Uterus (tissue), 4 donors: ENCODE measurements at places on chromosomes 12 and 14. TPM values are rescaled to one million over a fixed set of nuclear protein-coding genes. Genes with fewer than 3 reads are reported as not detected.

- H3K4me1 ChIP-seq: no peaks in the 10 kb centered on the region
- no peak overlapping the region for H3K4me3 ChIP-seq
- H3K27ac ChIP-seq: no peak overlapping the region
- H3K27me3 ChIP-seq: no peaks in the 10 kb centered on the region
Observed at GRCh38 chr14:65482757-65483438, 70.4 kb downstream of the FUT8 start.

SAV1 gene
- total RNA-seq: 18.2 TPM

RASAL1 gene
- total RNA-seq: not detected

DNA sequence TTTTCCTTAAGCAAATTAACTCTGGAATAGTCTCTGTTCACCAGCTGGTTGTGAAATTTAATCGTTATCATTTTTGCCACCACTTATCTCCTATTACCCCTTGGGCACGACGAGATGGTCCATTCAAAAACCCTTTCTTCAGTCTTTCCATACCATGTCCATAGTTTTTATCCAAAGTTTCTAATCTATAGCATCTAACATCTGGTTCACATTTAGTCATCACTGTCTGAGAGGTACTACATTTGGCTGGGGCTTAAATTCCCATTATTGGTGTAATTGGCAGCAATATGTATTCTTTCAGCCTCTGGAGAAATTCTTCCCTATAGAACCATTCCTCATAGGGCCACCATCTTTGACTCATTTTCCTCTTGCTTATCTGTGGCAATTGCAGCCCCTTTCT is 163.5 kb downstream of the CCER1 start:
- no peak overlapping the region for H3K27ac ChIP-seq
- DNase-seq: no peak
- H3K27me3 ChIP-seq: no peaks in the 10 kb centered on the region
- H3K4me1 ChIP-seq: no peaks in the 10 kb centered on the region
- H3K4me3 ChIP-seq: no peak overlapping the region

LALBA gene
- total RNA-seq: not detected

A2ML1 gene
- total RNA-seq: not detected

GRCh38 chr14:102785595-102785963 is 8.3 kb downstream of the TRAF3 start:
- no peak for DNase-seq
- H3K4me1 ChIP-seq: no peaks in the 10 kb centered on the region
- H3K27ac ChIP-seq: no peak overlapping the region
- no peaks in the 10 kb centered on the region for H3K36me3 ChIP-seq

GRCh38 chr14:101183376-101184103 is 280.0 kb upstream of the RTL1 start:
- DNase-seq: peak; percentile 52
- no peaks in the 10 kb centered on the region for H3K36me3 ChIP-seq
- no peaks in the 10 kb centered on the region for H3K27me3 ChIP-seq
- no peaks in the 10 kb centered on the region for H3K4me1 ChIP-seq

SLC5A8 gene
- total RNA-seq: not detected

MMP14 gene
- 233 TPM for total RNA-seq

ACVR1B gene
- total RNA-seq: 15.0 TPM

PTGES3 gene
- 80.7 TPM for total RNA-seq

GRCh38 chr14:26204728-26205479 is 392.9 kb downstream of the NOVA1 start:
- no peaks in the 10 kb centered on the region for H3K4me1 ChIP-seq
- no peak overlapping the region for H3K4me3 ChIP-seq
- peak; percentile 38 for DNase-seq
- H3K36me3 ChIP-seq: no peaks in the 10 kb centered on the region
- peak overlapping the region; percentile 50 for H3K27ac ChIP-seq
- H3K27me3 ChIP-seq: no peaks in the 10 kb centered on the region

DNA sequence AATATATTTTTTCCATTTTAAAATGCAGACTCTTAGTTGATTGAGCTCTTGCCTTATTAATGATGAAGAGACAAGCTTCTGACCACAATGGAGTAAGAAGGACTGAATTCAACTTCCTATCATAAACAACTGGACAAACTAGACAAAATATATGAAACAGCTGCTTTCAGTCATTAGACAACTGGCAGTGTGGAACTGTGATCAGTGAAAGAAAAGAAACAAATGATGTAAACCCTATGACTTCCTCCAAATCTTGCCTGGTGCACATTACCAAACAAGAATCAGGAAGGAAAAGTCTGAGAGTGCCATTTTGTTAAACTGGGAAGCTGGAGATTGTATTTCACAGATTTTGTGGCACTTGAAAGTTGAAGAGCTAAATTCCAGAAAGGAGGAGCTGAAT is 154.7 kb upstream of the ATXN7L3B start:
- H3K27ac ChIP-seq: no peak overlapping the region
- H3K4me3 ChIP-seq: no peak overlapping the region
- DNase-seq: no peak
- H3K36me3 ChIP-seq: no peaks in the 10 kb centered on the region
- no peaks in the 10 kb centered on the region for H3K27me3 ChIP-seq

ATP23 gene
- total RNA-seq: 4.9 TPM

SPTB gene
- total RNA-seq: 5.4 TPM

GRCh38 chr14:82224610-82225009 is 691.0 kb upstream of the SEL1L start:
- no peaks in the 10 kb centered on the region for H3K4me1 ChIP-seq
- H3K27ac ChIP-seq: no peak overlapping the region
- H3K27me3 ChIP-seq: no peaks in the 10 kb centered on the region
- no peaks in the 10 kb centered on the region for H3K36me3 ChIP-seq
- DNase-seq: no peak

RIN3 gene
- 6.2 TPM for total RNA-seq

DNA sequence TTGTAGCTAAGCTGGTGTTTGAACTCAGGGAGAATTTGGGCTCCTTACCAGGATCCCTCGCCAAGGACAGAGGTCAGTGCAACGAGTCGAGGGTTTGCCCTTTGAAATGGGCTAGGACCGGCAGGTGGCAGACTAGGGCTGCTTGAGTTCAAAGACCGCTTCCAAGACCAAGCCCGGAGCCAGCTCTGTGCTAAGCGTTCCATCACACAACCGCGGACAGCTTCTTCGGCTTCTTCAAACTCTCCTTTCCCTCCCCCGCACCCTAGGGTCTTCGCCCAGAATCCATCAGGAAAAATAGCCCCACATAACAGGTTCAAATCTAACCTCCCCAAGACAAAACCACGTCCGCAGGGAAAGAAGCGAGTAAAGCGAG is 705 bp upstream of the FLVCR2 start:
- H3K4me1 ChIP-seq: no peaks in the 10 kb centered on the region
- peak overlapping the region; percentile 57 for H3K4me3 ChIP-seq
- H3K36me3 ChIP-seq: no peaks in the 10 kb centered on the region
- peak overlapping the region; percentile 81 for H3K27ac ChIP-seq
- no peaks in the 10 kb centered on the region for H3K27me3 ChIP-seq

PLEKHA5 gene
- 195 TPM for total RNA-seq

DNA sequence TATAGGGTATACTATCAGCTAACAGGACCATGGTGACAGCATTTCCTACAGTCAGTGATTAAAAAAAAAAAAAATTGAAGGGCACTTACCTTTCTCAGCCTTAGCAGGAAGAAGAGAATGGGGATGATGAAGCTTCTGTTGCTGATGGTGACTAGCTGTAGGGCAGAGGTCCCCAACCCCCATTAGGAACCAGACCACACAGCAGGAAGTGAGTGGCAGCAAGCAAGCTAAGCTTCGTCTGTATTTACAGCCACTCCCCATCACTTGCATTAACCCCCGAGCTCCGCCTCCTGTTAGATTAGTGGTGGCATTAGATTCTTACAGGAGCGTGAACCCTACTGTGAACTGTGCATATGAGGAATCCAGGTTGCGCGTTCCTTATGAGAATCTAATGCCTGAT is 91.3 kb upstream of the USP44 start:
- H3K4me3 ChIP-seq: no peak overlapping the region
- no peaks in the 10 kb centered on the region for H3K4me1 ChIP-seq
- H3K27ac ChIP-seq: no peak overlapping the region
- H3K36me3 ChIP-seq: no peaks in the 10 kb centered on the region

DNA sequence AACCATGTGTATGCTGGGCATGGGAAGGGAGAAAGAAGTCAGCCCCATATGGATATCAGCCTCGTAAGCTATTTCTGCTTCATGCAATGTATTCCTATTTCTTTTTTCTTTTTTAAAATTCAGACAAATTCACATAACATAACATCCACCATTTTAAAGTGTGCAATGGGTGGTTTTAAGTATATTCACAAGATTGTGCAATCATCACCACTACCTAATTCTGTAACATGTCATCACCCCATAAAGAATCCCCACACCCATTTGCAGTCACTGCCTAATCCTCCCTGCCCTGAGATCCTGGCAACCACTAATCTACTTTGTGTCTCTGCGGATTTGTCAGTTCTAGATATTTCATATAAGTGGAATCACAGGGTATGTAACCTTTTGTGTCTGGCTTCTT is 9.5 kb downstream of the POMT2 start:
- DNase-seq: no peak
- H3K4me1 ChIP-seq: no peaks in the 10 kb centered on the region
- no peak overlapping the region for H3K4me3 ChIP-seq
- H3K27me3 ChIP-seq: no peaks in the 10 kb centered on the region
- no peaks in the 10 kb centered on the region for H3K36me3 ChIP-seq

DNA sequence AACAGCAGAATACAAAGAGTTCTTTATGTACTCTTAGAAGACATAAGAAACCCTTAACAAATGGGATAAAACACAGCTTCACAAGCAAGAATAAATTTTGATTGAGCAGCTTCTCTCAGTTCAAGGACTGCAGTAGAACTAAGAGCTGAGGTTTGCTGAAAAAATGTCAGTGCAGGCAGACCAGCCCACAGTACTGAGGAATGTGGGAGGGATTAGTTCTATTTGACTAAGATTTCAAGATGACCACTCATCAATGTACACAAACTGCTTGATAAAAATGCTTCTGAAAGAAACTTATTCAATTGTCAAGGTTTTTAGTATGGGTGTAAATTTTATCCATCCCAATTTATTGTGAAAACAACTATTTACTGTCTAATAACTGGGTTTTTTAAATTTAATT is 138.4 kb downstream of the SEC23A start:
- H3K36me3 ChIP-seq: no peaks in the 10 kb centered on the region
- H3K4me3 ChIP-seq: no peak overlapping the region
- no peak for DNase-seq
- no peaks in the 10 kb centered on the region for H3K27me3 ChIP-seq

- no peaks in the 10 kb centered on the region for H3K4me1 ChIP-seq
- no peaks in the 10 kb centered on the region for H3K27me3 ChIP-seq
- no peak for DNase-seq
Observed at GRCh38 chr12:49455501-49455900, 83.3 kb upstream of the KCNH3 start.

DNA sequence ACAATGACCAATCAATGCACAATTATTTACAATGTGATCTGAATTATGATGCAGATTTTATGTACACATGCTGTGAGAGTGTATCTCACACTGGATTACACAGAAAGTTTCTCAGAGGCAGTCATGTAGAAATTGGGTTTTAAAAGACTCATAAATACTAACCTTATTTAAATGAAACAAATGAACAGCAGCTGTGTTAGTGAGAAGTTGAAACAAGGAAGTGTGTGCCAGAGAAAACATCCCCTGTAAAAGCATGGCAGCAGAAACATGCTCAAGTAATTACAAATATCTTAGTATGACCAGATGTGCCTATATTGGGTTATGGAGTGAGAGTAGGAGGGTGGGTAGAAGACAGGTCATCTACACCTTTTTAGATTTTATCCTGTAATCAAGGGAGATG is 723.7 kb downstream of the C12orf50 start:
- H3K4me3 ChIP-seq: no peak overlapping the region
- H3K36me3 ChIP-seq: no peaks in the 10 kb centered on the region
- DNase-seq: no peak
- no peak overlapping the region for H3K27ac ChIP-seq
- H3K4me1 ChIP-seq: no peaks in the 10 kb centered on the region
- H3K27me3 ChIP-seq: no peaks in the 10 kb centered on the region

GRCh38 chr12:9687228-9687627 is 17.7 kb downstream of the CLEC2D start:
- no peak for DNase-seq
- no peaks in the 10 kb centered on the region for H3K27me3 ChIP-seq
- no peaks in the 10 kb centered on the region for H3K36me3 ChIP-seq

SYNDIG1L gene
- not detected for total RNA-seq

DNA sequence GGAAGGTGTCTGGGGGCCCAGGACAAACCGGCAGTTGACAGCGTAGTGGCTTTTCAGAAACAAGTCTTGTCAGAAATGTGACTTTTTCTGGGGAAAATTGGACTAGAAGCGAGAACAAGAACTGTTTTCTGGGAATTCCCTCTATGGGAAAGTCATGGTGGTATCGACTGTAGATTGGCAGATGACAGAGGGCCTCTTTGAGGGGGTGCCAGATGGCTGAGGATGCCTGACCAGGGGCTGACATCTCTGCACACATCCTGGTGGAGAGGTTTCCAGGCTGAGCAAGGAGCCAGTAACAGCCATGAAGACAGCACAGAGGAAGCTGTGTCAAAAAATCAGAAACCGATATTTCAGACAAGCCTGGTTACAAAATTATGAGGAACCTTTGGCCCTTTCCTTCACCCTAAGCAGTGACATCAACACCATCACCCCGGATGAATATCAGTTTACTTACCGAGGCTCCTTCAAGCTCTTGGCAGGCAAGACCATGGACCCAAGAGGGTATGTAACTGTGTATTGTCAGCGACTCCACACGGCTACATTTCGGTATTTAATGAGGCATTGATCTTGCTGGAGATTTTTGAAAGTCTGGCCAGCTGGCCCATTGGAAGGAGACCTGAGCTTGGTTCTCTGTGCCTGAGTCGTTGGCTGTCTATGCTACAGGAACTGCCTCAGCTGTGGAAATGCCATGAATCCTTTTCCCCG is 1525.3 kb upstream of the TMEM132C start:
- no peaks in the 10 kb centered on the region for H3K27me3 ChIP-seq
- no peak overlapping the region for H3K27ac ChIP-seq
- no peak overlapping the region for H3K4me3 ChIP-seq
- H3K4me1 ChIP-seq: no peaks in the 10 kb centered on the region
- no peak for DNase-seq

PLEKHD1 gene
- 0.76 TPM for total RNA-seq

PGF gene
- total RNA-seq: 32.4 TPM

GRCh38 chr12:74598819-74599218 is 61.2 kb downstream of the ATXN7L3B start:
- no peak overlapping the region for H3K4me3 ChIP-seq
- H3K27me3 ChIP-seq: no peaks in the 10 kb centered on the region
- no peaks in the 10 kb centered on the region for H3K36me3 ChIP-seq
- no peak overlapping the region for H3K27ac ChIP-seq

GRCh38 chr12:42981379-42981778 is 391.8 kb upstream of the PRICKLE1 start:
- H3K27me3 ChIP-seq: no peaks in the 10 kb centered on the region
- no peak overlapping the region for H3K27ac ChIP-seq
- no peaks in the 10 kb centered on the region for H3K4me1 ChIP-seq
- H3K4me3 ChIP-seq: no peak overlapping the region
- DNase-seq: no peak

DNA sequence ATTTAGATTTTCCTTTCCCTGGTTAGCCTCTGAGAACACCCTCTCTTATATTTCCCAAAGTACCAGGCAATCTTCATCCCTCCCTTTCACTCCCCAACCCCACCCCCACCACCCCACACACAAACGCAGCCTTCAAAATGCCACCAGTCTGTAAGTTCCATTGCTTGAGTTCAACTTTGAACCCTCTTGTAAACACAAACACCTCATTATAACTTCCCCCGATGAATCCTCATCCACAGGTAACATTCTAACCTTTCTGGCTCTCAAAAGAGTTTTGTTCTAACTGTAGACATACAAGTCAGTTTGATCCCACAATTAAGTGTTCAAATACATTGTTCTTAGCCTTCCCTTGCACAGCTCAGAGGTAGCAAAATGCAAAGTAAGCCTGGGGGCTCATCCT is 199.4 kb upstream of the FOXN3 start:
- no peak overlapping the region for H3K27ac ChIP-seq
- H3K27me3 ChIP-seq: no peaks in the 10 kb centered on the region
- no peaks in the 10 kb centered on the region for H3K4me1 ChIP-seq
- no peaks in the 10 kb centered on the region for H3K36me3 ChIP-seq
- H3K4me3 ChIP-seq: no peak overlapping the region
